ENCODE measurements at places on chromosomes 2 and 18. TPM values are rescaled to one million over a fixed set of nuclear protein-coding genes. Genes with fewer than 3 reads are reported as not detected.

- DNase-seq, result no peak
Observed at GRCh38 chr2:215851082-215851481, 162.3 kb downstream of the MREG start.

DNA sequence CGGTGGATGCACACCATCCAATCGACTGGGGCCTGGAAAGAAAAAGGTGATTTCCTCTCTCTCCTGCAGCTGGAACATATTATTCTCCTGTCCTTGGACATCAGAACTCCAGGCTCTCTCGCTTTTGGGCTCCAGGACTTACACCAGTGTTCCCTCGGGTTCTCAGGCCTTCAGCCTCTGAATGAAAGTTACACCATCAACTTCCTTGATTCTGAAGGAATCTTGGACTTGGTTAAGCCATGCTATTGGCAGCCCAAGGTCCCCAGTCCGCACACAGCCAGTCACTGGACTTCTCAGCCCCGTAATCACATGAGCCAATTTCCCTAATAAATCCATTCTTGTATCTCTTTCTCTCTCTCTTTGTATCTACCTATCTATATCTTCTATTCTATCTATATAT is 418.9 kb downstream of the IRS1 start:
- DNase-seq, result no peak

DNA sequence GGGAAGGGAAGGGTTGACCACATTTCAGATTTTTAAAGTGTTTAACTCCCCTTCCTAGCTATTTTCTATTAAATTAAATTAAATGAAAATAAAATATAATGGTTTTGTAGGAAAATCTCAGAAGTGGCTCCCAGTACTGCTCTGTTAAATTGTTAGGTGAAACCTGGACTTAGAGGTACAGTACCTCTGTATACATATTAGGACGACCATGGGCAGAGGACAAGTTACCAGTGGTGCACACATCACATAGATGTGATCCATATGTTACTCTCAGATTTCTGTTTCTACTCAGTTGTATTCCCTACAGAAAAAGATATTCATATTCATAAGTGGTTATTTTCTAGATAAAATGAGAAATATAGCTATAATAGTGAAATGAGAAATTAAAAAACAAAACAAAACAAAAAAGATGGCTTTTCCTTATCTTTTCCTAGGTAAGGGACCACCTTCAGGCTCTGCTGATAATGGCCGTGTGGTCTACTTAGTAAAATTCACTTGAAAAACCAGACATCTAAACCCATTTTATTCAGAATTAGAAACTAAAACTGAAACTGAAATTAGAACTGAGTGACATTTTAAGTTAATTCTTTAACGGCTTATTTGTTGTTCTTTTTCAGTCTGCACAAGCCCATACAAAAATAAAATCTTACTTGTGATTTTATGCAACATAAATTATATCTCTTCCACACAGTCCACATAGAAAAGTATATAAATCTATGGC is 832.5 kb upstream of the CHAC2 start:
- no peak for DNase-seq

- DNase-seq, result no peak
Observed at GRCh38 chr2:56713978-56714377, 530.2 kb downstream of the CCDC85A start.

The KLHL30 gene
- total RNA-seq, result 0.04 TPM

DNA sequence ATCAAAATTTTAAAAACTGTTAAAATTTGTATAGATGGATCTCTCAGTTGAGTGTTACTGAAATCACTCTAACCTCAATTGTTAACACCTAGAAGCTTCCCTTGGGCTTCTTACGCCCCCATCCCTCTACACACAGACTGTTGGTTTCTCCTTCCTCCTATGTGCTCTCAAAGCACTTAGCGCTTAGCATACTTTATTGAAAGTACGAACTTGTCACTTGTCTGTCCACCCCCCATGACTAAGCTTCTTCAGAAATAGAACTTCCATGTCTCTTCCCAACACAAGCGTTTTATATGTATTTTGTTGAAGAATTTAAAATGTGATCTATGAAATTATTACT is 441 bp downstream of the MPHOSPH10 start:
- DNase-seq, result peak; percentile 41

GRCh38 chr2:42638080-42638784 is 69.8 kb downstream of the MTA3 start:
- DNase-seq, result no peak

The GALR1 gene
- total RNA-seq, result 0.17 TPM

- no peak for DNase-seq
Observed at GRCh38 chr2:142076317-142076716, 54.5 kb downstream of the LRP1B start.

The NAT8 gene
- not detected for total RNA-seq

DNA sequence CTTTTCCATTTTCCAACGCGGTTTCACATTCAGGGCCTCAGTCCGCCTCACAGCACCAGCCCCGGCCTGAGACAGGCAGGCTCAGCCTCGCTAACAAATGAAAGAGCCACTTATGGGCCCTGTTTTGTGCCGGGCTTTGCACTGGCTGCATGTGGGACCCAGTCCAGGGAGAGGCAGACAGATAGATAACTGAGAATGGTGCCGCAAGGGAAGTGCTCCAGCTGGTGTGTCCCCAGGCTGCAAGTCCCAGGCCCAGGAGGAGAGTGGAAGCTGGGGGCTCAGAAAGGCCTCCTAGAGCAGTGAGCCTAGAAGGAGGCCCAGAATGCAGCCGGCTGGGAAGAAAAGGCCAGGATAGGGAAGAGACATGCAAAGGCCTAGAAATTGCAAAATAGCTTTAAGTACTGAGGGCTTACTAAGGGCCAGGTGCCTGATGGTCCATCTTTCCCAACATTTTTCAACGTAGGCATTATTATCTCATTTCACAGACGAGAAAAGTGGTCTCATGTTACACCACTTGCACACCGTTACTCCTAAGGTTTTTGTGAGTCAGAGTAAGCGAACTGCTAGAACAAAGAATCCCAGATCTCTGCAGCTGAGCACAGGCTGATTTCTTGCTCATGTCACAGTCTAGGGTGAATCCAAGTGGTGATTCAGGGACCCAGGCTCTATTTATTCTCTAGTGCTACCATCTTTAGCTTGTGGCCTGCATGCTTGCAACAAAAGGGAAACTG is 26.0 kb downstream of the ADRA2B start:
- DNase-seq, result peak; percentile 36

The IL36A gene
- not detected for total RNA-seq

The PTGR3 gene
- total RNA-seq, result 18.1 TPM

GRCh38 chr2:109284826-109285225 is 155.8 kb downstream of the SH3RF3 start:
- DNase-seq, result no peak

DNA sequence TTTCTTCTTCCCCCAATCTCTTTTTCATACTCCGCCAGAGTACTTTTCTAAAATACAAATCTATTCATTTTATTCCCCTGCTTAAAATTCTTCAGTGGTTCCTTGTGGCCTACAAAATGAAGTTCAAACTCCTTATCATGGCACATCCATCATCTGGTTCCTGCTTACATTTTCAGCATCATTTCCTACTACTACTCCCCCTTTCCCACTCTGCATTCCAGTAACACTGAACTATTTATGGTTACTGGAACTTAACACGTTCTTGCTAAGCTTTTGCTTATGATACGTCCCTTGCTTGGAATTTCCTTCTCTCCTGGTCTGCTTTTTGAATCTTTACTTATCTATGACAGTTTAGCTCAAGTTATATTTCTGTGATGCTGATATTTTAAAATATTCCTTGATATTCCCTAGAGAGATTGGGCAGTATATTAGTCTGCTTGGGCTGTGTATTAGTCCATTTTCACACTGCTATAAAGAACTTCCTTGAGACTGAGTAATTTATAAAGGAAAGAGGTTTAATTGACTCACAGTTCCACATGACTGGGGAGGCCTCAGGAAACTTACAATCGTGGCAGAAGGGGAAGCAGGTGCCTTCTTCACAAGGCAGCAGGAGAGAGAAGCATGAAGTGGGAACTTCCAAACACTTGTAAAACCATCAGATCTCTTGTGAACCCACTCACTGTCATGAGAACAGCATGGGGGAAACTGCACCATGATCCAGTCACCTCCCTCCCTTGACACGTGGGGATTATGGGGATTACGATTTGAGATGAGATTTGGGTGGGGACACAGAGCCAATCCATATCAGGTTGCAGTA is 53.2 kb downstream of the BMPR2 start:
- no peak for DNase-seq

DNA sequence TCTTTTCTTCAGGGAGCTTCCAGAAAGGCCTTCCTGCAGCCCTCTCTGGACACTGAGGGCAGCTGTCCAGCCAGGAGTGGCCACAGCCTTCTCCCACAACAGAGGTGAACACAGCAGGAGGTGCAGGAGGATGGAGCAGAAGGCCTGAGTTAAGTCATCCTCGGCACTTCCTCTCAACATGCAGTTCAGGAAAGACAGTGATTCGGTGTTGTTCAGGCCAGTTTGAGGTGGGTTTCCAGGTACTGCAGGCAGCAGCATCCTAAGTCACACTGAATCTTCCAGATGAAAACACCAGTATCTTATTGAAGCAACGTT is 225.3 kb upstream of the PXDN start:
- no peak for DNase-seq

DNA sequence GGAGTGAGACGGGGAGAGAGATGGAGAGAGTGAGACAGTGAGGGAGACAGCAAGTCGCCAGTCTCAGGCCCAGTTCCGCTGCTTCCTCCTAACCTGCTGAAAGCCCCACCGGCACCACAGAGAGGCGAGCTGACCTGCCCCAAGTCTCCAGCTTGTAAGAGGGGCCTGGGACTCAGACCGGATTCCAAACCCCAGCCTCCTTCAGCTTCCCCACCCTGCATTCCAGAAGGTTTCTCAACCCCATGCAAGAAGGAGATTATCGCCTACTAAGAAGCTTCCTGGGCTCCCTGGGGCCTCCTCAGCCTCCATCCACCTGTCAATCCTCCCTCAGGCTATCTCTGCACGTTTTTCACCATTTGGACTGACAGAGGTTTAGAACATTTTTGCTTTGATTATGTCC is 173.1 kb upstream of the RAB6C start:
- DNase-seq, result peak; percentile 64

GRCh38 chr2:85682378-85682777 is 11.8 kb upstream of the GNLY start:
- DNase-seq, result no peak

The SLC40A1 gene
- total RNA-seq, result 0.55 TPM

The CTIF gene
- 9.8 TPM for total RNA-seq

The DTNA gene
- total RNA-seq, result 30.1 TPM

The CFAP65 gene
- not detected for total RNA-seq

- no peak for DNase-seq
Observed at GRCh38 chr18:47985866-47986265, 55.4 kb upstream of the SMAD2 start.

DNA sequence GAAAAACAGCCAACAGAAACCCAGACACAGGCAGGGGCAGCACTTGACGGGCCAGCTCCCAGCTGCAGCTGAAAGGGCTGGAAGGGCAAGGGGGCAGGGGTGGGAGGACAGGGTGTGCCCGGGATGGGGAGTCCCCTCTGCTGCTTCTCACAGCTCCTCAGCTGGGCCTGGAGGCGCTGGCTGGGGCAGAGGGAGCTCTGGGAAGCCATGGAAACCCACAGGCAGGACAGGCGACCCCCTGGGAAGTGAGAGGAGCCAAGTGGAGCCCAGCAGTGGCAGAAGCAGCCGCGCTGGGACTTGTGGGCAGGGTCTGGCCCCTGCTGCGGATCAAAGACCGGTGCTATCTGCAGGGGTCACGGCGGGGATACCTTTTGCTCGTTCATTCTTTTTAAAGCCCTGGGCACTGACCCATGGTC is 20.7 kb downstream of the OTOF start:
- no peak for DNase-seq

DNA sequence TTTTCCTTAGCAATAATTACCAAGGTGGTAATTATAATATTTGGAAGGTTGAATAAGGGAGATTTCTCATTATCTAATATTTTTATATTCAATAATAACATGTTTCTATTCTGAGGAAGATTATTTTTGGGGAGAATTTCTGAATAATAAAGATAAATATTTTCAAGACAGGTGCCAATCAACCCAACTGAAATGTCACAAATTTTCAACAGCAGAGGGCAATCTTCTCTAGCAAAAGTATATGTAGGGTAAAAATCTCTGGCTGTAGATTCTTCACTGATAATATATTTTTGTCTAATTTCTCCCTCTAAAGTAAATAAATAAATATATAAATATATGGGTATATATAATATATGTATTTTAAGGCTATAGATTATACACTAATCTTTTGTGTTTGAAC is 1187.2 kb upstream of the CRIM1 start:
- DNase-seq, result peak; percentile 4

DNA sequence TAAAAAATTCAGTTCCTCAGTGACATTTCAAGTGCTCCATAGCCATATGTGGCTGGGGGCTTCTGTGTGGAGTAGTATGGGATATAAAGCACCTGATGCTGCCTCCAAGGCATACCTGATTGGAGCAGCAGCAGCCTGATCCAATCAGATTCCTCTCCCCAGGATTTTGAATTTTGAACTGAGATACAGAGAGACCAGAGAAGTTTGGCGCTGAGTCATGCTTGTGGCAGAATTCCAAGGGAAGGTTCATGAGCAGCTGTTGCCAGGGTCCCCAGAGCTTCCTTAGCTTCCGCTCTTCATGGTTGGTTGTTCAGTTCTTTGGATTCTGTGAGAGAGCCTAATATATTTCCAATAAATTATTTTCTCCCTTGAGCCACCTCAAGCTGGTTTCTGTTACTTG is 29.0 kb upstream of the CFAP36 start:
- DNase-seq, result peak; percentile 31

- no peak for DNase-seq
Observed at GRCh38 chr2:45826884-45827635, 175.6 kb downstream of the PRKCE start.

The ALK gene
- total RNA-seq, result 0.21 TPM

- DNase-seq, result no peak
Observed at GRCh38 chr18:13191031-13191430, 27.5 kb upstream of the LDLRAD4 start.

The INPP5D gene
- 1.7 TPM for total RNA-seq

DNA sequence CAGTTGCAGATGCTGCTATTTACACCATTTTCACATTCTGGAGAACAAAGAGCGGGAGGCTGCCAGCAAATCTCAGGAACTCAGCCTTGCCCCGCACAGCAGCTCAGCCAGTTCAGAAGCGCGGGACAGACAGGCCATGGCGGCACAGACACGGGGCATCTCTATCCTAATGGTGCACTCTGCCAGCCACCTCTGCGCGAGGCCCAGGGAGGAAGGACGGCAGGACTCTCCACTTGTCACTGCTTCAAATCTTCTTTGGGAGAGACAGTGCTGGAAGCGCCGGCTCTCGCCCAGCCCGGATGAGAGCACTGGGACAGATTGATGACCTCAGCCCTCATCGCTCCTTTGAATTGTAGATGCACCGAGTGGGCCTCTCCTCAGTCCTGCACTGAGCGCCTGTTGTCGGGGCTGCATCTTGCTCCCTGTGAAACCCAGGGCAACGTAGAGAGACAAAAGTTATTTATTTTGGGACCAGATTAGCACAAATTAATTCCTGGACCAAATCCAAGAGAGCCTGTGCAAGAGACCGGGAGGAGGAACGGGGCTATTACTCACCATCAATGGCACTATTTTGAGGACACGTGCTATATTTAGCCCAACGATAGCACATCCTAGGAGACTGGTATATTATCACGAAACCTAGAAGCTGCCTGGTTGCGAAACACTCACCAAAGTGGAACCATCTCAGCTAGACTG is 211.4 kb upstream of the SMIM21 start:
- DNase-seq, result peak; percentile 65

All from H7 (cell line).